ENCODE measurements at places on chromosomes 12 and 14.

DNA sequence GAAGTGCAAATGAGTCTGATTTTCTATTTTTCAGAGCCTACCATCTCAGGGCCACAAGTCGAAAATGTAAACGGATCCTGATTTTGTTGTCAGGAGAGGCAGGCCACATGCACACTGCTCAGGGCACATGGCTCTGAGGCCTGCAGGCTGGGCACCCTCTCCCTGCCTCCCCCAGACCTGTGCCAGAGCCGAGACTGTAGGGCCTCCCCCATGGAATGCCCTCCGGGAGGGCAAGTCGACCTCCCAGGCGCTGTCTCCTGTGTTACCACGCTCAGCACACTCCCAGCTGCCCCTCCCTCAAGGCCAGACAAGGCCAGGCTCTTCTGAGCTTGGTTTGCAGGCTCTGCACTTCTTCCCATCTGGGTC is 121.7 kb downstream of the CRACR2A start:
- no peak for DNase-seq

DNA sequence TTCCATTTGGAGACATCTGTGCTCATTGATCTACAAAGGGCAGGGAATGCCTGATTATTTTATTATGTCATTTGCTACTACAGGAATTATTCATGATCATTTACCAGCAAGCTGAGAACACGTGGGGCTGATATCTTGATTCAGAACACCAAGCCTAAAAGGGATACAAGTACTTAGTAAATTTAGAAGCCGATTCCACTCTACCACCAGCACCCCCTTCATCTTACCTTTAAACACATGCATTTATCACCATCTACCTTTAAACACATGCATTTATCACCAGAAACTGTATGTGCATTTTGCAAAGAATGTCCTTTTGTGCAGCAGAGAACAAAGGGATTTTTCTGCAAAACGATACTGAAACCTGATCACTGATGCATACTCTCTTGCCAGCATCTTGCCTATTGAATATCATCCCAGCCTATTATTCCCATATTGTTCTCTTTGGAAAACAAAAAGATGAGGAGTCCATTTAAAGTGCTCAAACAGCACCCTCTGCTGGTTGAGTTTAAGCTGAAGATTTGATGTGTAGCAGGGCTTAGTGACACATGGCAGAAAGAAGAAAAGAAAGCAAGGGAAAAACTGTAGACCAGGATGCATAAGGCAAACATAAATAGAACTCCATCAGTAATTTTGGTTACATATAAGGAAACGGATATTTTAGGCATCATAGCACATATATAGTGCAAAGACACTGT is 132.6 kb upstream of the PLEKHG7 start:
- DNase-seq = peak; percentile 34

DNA sequence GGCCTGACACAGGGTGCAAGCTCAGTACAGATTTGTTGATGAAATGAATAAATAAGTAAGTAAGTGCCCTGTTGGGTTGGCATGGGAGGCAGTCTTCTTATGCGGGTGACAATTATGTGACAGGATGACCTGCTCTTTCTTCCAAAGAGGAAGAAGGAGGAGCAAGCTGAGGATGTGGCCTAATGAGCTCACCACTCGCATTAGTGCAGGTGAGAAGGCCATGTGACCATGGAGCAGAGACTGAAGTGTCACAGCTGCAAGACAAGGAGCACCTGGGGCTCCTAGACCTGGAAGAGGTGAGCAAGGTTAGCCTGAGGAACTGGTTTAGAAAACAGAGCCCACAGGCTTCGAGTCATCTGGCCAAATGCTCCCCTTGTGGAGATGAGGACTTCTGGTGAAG is 34.9 kb downstream of the LRTM2 start:
- DNase-seq = no peak

- peak; percentile 19 for DNase-seq
Observed at GRCh38 chr12:132084621-132085290, 59.4 kb downstream of the DDX51 start.

GRCh38 chr14:60508363-60508706 is 611 bp upstream of the SIX6 start:
- no peak for DNase-seq

DNA sequence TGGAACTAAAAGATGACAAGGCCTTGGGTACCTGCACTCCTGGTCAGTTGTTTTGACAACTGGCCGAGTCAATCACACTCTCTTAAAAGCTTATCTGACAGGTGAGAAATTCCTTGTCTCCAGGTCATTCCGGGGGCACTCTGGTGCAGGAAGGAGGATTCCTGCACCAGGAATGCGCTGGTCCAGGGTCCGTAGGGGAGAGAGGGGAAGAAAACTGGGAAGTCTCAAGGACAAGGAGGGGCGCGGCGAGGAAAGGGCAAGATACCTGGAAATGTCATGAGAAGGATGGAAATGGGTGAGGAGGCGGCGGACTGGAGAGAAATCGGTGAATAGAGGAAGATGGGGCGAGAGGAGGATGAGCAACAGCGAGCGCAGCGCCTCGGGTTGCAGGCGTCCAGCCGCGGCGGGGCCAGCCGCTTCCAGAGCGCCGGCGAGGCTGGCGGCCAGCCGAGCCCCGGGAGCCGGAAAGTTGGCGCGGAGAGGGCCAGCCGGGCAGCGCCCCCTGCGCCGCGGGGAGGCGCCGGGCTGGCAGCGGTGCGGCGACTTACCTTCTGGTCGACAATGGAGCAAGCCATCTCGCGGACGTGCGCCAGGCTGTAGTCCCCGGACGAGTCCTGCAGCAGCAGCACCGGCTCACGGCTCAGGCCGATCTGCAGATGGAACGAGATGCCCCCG is 809 bp downstream of the PRKD1 start:
- no peak for DNase-seq

GRCh38 chr12:130423136-130423535 is 85.4 kb downstream of the PIWIL1 start:
- DNase-seq = no peak

GRCh38 chr12:121227294-121227693 is 17.4 kb downstream of the P2RX4 start:
- no peak for DNase-seq

DNA sequence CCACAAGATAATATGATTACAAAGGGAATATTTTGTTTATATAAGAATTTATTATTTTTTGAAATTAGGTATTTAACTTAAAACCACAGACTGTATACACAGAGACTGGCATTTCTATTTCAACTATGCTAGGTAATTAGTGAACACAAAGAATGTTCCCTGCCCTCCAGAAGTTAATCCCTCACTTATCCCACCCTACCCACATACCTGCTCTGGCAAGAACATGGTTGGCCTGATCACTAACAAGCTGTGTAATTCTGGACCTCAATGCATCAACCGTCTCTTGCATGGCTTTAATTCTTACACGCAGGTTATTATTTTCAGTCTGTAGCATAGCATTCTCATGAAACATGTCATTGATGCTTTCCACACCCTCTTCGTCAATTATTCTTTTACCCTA is 85.9 kb downstream of the KIF21A start:
- no peak for DNase-seq

DNA sequence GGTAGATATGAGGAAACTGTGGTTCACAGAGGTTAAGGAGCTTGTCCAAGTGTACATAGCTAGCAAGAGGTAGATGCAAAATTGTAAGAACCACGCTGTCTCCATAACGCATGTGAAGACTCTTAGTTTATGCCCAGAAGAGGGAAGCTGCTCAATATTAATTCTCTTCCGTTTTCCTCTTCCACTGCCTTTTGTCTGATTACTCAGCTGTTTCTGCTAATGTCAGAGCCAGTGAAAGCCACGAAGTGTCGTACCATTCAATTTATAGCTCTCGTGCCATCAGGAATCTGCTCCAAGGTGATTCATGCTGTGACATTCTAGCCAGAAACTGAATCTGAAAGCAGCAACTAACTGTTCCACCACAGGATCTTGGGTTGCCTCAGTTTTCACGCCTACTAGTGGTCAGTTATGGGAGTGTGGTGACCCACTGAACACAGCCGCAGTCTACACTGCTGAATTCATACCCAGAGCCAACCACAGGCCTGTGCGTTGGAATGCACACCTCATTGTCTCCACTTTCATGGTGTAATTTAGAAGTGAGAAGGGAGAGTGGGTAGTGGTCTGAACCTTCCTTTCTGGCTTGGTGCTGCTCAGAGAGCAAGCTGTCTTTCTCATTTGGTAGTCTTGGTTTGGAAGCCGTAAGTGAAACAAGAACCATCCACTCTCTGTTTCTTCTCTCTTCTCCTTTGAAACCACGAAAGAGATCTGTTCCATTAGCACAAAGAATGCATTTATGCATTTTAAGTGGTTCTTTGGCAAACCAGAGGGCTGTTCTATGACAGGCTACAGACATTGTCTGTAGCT is 74.2 kb upstream of the NAP1L1 start:
- DNase-seq = peak; percentile 50

GRCh38 chr12:87661786-87662377 is 367.3 kb downstream of the C12orf50 start:
- DNase-seq = no peak

GRCh38 chr12:11577658-11578260 is 71.7 kb upstream of the ETV6 start:
- no peak for DNase-seq

DNA sequence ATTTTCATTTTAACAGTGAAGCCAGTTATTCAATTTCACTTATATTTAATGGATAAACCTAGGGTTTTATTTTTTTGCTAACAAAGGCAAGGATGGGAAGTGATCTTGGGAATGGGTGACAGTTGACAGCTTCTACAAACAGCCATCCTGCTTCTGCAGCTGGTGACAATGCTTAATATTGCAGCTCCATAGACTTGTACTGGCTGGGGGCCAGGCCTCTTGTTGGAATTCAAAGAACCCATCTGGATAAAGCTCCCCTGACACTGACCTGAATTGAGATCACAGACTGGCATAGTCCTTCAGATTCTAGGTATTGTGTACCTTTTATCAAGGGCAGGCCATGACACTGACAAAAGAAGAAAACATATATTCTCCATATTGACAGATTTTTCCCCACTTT is 664.6 kb upstream of the FOXG1 start:
- no peak for DNase-seq

DNA sequence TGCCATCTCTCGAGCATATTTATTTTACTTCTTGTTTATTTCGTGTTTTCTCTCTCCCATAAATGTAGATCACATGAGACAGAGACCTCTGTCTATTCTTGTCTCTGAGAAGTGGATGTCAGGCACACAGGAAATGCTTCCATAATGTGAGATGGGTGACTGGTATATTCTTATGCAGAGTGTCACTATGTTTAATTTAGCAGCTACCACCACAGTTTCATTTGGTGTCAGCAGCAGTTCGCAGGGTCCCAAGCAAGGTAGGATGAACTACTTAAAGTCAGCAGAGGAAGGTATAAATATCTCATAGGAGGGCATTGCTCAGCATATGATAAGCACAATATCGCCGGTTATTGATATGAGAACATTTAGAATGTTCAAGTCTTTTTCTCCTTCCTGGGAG is 180.9 kb upstream of the CNTN1 start:
- DNase-seq = no peak

GRCh38 chr14:26636561-26636960 is 38.7 kb upstream of the NOVA1 start:
- no peak for DNase-seq

DNA sequence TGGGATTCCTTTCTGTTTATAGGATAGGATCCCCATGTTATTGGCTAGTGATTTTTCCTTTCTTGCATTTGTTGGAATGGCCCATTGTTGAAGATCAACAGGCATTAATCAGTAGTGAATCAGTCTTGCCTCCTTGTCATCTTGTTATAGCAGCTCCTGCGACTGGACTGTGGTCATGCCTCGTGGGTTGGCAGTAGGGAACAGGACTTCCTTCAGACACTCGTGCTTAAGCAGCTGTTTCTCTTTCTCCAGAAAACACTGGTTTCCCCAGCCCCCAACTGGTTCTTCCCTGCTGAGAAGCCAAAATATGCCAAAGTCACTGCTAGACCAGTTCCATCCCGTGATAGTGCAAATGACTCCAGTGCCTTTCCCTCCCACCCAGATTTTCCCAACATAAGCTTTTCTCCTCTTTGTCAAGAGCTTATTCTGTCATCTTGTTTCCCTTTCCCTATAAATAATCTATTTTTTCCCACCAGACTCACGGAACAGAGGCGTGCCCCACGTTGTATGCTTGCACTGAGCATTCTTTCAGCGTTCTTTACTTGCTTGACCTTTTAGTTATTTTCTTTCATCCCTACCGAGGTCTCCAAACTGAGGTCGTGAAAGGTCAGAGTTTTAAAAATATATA is 83.5 kb downstream of the SAMD4A start:
- DNase-seq = no peak

- DNase-seq = no peak
Observed at GRCh38 chr12:6084261-6084968, 40.1 kb downstream of the VWF start.

DNA sequence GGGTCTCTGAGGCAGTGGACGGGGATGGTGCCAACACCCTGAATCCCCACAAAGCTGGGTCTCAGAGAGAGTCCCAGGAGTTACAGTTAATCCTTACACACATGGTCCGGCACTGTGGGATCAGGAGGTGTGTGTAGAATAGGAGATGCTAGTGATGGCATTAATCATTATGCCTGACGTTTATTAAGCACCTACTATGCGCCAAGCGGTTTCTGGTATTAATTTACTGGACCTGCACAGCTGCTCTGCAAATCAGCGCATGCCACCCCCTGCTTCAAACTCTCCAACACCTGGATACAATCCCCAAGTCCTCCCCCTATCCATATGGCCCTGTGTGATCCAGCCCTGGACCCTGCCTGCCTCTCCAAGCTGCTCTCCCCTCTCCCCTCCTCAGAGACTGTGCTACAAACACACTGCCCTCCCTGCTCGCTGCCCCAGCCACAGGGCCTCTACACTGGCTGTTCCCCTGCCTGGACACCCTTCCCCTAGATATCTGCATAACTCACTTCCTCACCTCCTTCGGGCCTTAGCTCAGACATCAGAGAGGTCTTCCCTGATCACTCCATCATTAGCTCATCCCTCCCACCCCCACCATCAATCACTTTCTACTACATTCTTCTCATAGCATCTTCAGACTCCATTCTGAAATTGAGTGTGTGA is 86.0 kb downstream of the RFLNA start:
- no peak for DNase-seq

GRCh38 chr14:55306938-55307589 is 35.8 kb downstream of the FBXO34 start:
- no peak for DNase-seq

DNA sequence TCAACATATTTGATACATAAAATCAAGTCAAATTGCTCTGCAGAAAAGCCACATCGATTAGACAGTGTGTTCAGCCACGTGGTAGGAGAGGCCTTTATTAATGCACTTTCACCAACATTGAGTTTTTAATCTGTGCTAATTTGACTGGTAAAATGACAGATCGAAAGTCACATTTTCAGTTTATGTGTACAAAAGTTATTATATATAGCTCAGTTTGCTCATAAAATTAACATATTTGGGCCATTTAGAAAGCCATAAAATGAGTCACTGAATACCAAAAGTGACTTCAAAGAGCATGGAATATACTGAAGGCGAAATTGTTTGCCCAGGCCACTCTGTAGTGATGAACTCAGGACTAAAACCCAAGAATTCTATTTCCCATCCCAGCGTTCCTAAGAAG is 26.0 kb downstream of the C12orf42 start:
- no peak for DNase-seq
